ENCODE measurements at places on chromosomes 6 and 20.
A peak's percentile ranks its signal among the peaks of the same experiment; 100 is the strongest.

DNA sequence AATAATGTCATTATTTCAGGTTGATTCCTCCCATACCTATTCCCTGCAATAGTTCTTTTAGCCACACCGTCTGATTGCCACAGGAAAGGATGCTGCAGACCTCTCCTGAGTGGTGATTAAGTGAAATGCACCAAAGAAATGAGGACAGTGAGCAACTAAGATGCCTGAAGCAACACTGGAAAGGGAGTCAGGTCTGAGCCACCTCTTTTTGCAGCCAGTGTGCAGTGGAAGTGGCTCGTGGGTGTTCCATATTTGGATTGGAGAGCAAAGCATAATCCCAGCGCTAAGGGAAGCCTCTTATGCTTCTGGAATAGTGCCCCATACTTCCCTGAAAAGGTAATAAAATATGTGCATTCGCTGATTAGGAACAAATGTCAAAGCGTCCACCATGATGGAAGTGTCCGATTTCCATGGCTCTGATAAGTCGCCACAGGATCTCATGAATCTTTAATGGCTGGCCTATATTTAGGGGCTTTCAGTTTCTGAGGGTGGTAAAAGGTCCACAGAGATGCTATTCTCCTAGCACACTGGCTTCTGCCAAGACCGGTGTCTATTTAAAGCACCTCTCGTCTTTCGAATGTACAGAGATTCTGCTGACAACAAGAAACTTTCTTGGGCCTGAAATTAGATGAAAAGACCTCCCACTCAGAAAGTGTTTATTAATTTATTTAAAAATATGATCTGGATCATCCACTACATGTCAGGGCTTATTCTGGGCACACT is 253.9 kb downstream of the SLC24A3 start:
- DNase-seq = no peak

DNA sequence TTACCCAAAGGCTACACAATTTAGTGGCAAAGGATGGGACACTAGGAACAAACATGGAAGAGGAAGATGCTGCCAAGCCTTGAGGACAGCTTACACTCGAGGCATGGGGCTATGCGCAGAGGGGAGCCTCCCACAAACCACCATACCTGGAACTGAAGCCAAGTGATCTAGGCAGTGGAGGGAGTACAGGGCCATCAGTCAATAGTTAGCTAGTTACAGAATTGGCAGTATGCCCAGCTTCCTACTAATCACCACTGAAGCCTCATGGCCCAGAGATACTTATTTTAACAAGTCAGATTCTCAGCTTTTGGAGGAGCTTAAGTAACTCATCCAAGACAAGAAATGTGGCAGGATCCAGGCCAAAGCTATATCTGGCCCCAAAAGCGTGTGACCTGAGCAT is 226.6 kb upstream of the MOCS1 start:
- DNase-seq = no peak

DNA sequence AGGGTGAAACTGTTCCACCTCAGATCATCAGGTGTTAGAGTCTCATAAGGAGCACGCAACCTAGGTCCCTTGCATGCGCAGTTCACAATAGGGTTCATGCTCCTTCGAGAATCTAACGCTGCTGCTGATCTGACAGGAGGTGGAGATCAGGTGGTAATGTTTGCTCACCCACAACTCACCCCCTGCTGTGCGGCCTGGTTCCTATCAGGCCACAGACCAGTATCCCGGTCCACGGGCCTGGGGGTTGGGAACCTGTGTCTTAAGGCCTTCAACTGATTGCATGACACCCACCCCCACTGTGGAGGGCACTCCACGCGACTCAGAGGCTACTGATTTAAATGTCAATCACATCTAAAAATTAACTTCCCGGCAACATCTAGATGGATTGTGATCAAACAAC is 411.2 kb upstream of the SULF2 start:
- no peak for DNase-seq

DNA sequence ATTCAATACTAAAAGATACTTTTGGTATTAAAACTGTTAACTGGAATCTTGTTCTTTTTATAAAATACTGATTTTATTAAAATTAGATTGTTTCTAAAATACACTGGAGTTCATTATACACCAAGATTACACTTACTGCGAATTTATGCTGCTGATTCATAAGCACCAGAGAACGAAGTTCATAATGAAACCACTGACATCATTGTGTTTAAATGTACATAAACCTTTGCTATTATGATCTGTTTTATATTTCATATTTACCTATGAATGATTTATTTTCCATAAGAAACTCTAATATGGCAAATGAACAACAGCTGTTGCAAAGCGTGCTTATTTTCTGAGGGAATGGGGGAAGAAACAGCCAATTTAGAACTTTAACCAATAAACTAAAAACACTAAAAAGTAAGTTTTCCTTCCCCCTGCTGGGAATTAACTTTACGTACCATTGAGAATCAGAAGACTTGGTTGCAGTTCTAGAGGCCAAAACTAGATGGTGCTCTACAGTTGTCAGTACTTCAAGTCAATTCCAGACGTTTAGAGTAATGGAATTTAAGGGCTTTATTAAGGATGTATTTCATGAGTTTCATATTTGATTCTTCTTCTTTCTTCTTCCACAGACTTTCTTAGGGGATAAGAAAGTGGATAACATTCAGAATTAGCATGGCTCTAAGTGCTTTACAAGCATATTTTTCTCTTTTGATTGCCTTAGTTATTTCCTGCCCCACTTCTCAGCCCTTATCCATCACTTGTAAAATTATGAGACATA is 30.8 kb upstream of the COL19A1 start:
- DNase-seq = peak; percentile 62

DNA sequence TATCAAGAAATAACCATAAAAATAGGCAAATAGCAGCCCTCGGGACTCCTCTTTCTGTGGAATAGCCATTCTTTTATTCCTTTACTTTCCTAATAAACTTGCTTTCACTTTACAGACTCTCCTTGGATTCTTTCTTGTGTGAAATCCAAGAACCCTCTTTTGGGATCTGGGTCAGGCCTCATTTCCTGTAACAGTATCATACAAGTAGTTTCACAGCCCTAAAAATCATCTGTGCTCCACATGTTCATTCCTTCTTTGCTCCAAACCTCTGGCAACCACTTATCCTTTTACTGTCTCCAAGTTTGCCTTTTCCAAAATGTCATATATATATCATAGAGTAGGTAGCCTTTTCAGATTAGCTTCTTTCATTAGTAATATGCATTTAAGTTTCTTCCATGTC is 13.5 kb upstream of the NT5E start:
- DNase-seq = no peak

DNA sequence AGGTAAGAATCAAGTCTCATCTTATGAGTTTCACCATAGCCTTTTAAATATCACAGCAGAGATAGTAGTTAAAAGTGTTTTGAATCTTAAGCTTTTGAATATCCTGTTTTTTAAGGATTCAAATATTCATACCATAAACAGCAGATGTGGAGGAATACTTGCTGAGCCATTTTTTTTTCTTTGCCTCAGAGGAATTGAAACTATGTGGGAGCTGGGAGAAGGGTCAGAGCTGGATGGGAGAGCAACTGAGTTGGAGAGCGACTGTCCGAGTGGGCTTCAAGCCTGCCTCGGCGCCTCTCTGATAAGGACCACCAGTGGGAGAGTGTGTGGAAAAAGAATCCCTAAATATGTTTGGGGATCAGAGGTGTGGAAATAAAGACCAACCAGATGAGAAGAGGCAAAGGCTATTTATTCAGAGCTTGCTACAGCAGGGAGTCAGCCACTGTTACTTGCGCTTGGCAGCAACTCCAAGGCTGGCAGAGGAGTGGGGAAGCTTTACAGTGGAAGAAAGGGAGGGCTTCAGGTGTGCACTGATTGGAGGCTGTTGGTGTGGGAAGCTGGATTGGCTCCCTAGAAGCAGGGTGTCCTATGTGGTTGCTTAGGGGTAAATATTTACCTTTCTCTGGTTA is 34.3 kb upstream of the MCUR1 start:
- DNase-seq = no peak

GRCh38 chr20:40489886-40490285 is 199.2 kb downstream of the MAFB start:
- DNase-seq = no peak

DNA sequence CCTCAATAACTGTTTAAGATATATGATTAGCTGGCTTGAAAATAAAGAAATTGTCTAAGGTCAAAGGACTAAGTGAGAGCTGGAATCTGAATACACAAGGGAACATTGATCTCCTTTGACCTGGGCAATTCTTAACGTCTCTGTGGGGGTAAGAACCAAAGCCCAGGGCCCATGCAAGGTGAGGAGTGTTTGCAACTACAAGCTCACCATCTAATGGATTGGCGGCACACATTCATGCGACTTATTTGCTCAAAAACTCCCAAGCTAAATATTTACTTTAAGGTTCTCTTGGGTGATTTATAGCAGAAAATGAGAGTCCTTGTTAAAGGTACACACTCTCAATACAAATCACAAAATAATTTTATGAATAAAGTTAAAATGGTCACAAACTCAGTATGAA is 392.0 kb upstream of the FLRT3 start:
- DNase-seq = no peak

- DNase-seq = no peak
Measured at GRCh38 chr6:80438772-80439171, 332.3 kb downstream of the BCKDHB start.

DNA sequence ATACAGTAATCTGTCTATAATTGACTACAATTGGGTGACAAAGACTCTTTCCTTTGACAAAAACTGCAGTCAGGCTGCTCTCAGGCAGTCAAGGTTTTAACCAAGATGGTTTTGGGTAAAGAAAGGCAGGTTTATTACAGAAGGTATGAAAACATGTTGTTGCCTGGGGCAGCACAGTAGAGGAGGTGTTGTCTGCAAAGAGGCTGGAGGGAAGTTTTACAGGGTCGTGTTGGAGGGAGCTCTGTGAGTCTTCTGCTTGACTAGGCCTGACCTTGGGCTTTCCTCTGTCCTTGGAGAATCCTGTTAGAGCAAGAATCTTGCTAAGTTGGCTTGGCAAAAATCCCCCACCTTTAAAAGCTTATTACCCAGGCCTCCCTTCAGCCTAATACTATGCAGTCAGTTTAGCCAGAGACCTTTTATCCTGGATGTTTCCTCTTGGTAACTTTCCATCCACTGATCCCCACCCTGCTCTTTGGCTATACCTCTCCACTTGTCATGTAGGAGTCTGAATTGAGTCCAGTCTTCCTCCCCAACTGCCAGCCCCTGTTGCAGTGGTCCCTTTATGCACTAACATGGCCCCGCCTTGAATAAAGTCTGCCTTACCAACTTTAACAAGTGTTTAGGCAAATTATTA is 143.0 kb upstream of the SLC22A16 start:
- DNase-seq = no peak

DNA sequence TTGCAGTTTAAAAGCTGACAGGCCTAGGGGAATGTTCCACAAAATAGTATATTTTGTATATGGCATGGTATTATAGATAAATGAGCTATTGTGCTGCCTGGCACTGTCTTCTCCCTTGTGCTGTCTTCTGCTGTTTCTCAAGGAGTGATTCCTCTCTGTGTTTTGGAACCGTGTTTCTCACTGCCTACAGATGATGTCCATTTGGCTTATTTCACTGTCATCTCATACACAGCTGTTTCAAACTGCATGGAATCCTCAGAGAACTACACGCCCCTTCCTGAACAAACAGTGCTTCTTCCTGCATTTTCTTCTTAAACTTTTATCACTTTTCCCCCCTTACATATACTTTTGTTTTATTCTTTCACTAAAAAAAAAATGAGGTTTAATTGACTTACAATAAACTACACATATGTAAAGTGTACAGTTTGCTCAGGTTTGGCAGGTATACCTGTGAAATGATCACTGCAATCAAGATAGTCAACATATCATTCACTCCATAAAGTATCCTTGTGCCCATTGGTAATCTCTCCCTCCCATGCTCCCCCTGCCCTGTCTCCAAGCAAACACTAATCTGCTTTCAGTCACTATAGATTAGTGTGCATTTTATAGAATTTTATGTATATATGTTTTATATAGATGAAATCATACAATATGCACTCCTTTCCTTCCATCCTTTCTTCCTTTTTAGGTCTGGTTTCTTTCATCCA is 43.0 kb downstream of the CBFA2T2 start:
- DNase-seq = no peak
